Karpas-422 (cell line): ENCODE measurements at places on chromosomes 1 and 21.
A peak's percentile ranks its signal among the peaks of the same experiment; 100 is the strongest.

DNA sequence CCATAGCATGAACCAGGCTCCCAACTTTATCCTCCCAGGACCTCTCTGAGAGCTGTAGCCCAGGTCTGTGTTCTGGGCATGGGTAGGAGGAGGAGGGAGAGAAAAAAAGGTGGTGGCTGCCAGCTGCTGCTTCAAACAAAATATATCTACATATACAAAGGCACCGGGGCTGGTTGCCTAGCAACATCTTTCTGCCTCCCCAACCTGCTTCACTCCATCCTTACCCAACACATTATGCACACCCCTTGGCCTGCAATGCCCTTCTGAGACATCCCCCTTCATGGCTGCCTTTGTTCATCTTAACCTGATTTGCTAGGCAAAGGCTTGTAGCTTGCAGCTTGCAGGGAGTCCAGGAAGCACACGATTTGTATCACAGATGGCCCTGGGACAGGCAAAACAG lies 27.2 kb upstream of the ATP1A1 start:
- peaks cover 98% of the 10 kb centered on the region for H3K4me1 ChIP-seq
- peak overlapping the region; percentile 64 for H3K4me3 ChIP-seq
- H3K27ac ChIP-seq: peak overlapping the region; percentile 98
- H3K27me3 ChIP-seq: no peaks in the 10 kb centered on the region

DNA sequence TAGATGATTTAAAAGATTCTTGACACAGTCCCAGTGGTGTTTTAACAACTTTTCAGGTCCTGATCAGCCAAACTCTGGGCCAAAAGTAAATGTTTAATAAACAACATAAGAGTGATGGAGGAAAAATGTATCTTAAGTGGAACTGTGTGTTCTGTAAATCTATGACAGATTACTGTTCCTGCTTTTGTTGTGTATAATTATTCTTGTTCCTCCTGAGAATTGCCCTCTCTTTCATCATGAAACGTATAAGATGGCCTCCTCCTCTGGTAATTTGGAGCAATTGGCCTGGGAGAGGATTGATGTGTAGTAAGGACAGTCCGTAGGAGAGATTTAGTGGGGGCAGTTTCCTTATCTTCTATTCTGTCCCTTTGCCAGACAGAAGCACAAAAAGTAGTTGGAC lies 34.5 kb downstream of the GALNT2 start:
- DNase-seq: no peak
- no peaks in the 10 kb centered on the region for H3K4me1 ChIP-seq
- no peaks in the 10 kb centered on the region for H3K36me3 ChIP-seq
- no peak overlapping the region for H3K27ac ChIP-seq
- no peak overlapping the region for H3K4me3 ChIP-seq

GRCh38 chr1:86114816-86115400 lies 41.7 kb downstream of the COL24A1 start:
- H3K4me1 ChIP-seq: no peaks in the 10 kb centered on the region
- H3K27me3 ChIP-seq: no peaks in the 10 kb centered on the region
- no peaks in the 10 kb centered on the region for H3K36me3 ChIP-seq
- H3K27ac ChIP-seq: no peak overlapping the region

- H3K36me3 ChIP-seq: no peaks in the 10 kb centered on the region
- no peak overlapping the region for H3K4me3 ChIP-seq
- H3K27ac ChIP-seq: no peak overlapping the region
- H3K4me1 ChIP-seq: peaks cover 8% of the 10 kb centered on the region
Observed at GRCh38 chr1:200473698-200474371, 64.0 kb upstream of the ZNF281 start.
